ENCODE measurements at places on chromosomes 4 and X.

GRCh38 chr4:19262467-19262866 is 989.2 kb upstream of the SLIT2 start:
- DNase-seq: no peak

- no peak for DNase-seq
These were observed 60.4 kb downstream of the CD40LG start for GRCh38 chrX:136708348-136708747.

GRCh38 chr4:52995360-52996030 is 133.4 kb downstream of the RASL11B start:
- DNase-seq: no peak

GRCh38 chr4:90875791-90876190 is 748.6 kb downstream of the CCSER1 start:
- DNase-seq: no peak

- DNase-seq: no peak
These were observed 165.6 kb downstream of the SH3KBP1 start for GRCh38 chrX:19721726-19722370.

DNA sequence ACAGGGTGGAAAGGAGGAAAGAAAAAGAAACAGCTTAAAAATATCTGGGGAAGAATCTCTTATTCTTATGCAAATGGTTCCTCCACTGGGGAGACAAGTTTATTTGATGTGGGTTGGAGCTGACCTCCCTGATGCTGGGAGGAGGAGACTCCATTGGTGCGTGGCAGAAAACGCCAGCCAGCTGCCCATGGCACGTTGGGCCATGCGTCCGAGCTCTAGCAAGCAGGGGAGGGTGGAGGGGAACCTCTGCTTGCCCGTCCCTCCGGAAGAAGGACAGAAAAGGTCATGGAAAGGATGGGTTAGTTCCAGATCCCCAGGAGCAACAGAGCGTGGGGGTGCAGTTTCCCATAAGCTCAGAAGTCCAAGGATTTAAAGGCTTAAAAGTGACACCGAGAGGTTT is 210.4 kb downstream of the KLHL4 start:
- DNase-seq: no peak

DNA sequence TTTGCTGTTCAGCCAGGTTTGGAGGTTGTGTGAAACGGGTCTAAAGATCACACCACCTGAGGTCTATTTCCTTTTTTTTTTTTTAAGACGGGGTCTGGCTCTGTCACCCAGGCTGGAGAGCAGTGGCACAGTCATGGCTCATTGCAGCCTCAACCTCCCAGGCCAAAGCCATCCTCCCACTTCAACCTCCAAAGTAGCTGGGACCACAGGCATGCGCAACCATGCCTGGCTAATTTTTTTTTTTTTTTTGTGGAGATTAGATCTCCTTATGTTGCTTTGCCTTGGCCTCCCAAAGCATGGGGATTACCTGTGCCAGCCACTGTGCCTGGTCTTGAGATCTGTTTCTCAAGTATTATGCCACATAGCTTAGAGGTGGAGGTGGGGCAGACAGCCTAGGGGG is 49.2 kb upstream of the ELOVL6 start:
- no peak for DNase-seq

DNA sequence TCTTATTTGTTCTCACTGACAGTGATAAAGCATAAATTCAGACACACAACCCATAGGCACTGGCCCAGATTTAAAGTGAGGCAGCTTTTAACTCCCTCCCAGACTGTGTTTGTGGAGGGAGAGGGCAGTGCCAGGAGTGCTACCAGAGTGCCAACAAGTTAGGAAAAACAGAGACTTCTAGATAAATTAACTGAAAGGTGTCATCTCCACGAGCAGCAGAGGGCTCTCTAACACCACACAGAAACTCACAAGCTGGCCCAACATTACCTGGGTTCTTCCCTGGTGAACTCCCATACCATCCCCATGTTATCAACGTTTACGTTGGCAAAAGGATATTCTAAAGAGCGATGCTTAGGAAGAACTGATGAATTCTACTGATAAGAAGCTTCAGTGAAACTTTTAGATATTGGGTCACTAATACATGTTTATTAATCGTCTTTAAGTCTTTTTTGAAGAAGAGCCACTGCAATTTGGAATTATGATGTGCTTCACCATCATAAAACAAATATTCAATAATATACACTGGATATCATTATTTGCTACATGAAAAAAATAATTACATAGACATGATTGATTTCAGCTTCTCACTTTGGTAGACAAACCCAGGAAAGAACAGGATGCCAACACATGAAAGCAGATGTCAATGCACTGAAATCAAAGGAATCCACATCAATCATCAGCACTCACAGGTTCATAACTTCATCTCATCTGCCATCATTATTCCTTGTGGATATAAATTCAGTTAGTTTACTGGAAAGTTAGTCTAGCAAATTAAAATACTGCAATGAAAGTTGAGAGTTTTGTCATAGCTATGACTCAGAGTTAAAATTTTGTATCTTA is 121.2 kb upstream of the NAP1L5 start:
- DNase-seq: no peak

DNA sequence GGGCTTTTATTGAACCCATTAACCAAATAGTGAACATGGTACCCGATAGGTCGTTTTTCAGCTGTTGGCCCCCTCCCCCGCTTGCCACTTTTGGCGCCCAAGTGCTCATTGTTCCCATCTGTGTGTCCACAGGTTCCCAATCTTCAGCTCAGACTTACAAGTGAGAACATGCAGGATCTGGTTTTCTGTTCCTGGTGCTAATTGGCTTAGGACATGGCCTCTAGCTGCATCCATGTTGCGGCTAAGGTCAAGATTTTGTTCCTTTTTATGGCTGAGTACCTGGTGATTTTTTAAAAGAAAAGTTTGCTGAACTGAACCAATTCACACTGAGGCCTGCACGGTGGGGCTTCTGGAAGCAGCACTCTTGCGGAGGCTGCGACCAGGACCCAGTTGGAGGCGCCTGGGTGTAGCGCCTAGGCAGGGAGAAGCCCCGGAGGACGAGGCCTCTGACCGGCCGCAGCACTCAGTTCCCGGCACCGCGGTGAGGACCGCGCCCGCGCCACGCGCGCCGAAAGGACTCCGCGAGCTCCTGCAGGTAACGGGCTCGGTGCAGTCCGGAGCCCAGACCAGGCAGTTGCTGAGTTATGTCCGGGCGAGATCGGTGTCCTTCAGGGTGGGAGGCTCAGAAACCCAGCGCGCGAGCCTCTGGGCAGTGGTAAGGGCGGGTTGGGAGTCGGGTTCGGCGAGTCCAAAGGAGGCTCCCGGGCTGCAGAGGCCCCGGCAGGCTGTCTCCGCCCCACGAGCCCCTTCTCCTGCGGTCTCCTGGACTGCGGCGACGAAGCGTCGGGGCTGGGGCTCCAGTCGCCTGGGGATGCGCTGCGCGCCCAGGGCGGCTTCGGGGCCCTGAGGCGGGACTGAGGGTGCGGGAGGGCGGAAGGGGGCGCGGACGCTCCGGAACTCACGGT is 15.8 kb upstream of the SLC25A4 start:
- DNase-seq: no peak

- no peak for DNase-seq
These were observed 74.9 kb upstream of the SOD3 start for GRCh38 chr4:24720436-24720835.

DNA sequence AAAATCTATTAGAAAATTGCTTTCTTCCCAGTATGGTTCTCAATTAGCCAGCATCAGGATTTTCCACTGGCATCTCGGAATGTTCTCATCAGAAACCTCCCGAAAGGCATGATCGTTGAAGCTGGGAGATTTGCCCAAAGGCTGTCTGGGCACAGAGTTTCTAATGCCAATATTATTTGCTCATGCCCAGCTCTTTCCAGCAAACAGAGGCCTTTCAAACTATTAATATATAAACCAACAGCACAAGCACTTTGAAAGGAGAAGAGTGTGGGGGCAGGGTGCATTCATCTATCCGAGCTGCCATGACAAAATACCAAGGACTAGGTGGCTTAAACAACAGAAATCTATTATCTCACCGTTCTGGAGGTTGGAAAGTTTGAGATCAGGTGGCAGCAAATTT is 88.3 kb upstream of the MSX1 start:
- no peak for DNase-seq
